ENCODE measurements at places on chromosomes 5 and 9. TPM values are rescaled to one million over a fixed set of nuclear protein-coding genes. Genes with fewer than 3 reads are reported as not detected.

Gene TXN
- total RNA-seq = 415 TPM

Gene PNPLA7
- total RNA-seq = 0.60 TPM

Gene ZNF883
- 2.6 TPM for total RNA-seq

Gene DRD1
- 0.70 TPM for total RNA-seq

Gene RPP25L
- 20.6 TPM for total RNA-seq

Gene PDZD2
- total RNA-seq = 0.23 TPM
